CD4-positive, alpha-beta T cell treated with Interleukin-15 for 4 hours (primary cell): ENCODE measurements at places on chromosomes 12 and 14.
A peak's percentile ranks its signal among the peaks of the same experiment; 100 is the strongest.

DNA sequence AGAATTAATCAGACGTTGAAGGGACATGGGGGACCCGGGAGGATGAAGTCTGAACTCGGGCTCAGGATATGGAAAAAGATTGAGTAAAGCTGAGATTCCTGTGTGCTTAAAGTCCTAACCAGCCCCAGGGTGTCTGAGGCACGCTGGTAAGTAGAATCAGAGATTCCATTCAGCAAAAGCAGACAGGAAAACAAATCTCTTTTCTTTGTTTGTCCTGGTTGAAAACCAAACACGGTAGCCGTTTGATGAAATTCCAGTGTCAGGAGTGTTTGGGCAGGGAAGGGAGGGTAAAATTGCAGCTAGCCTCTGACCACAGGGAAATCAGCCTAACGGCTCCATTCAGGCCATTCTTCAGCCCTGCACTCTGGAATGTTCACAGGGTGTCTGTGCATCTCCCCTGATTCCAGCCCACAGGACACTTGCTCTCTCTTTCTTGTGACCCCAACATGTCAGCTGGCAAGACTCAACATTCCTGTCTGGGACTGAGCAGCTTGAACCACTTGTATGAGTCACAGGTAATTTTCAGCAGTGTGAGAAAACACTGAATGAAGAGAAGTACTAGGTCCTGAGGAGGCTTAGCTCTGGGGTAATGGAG, 31.0 kb downstream of the NINJ2 start:
- no peak for DNase-seq

DNA sequence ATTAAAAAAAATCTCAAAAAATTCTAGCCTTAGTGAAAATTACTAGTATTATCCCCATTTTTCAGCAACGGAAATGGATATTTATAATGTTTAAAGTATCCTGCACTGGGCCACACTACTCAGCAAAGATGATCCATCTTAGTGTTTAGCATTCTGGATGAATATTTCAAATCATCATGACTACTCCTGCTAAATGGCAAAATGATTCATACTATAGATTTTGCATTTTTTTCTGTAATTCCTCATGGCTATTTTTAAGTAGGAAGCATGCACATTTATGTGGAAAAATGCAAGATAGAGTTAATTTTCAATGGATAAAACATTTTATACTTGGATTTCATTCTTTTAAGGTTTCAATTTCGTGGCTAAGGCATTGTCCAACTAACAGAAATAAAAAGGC, 59.6 kb downstream of the LRFN5 start:
- DNase-seq = no peak

DNA sequence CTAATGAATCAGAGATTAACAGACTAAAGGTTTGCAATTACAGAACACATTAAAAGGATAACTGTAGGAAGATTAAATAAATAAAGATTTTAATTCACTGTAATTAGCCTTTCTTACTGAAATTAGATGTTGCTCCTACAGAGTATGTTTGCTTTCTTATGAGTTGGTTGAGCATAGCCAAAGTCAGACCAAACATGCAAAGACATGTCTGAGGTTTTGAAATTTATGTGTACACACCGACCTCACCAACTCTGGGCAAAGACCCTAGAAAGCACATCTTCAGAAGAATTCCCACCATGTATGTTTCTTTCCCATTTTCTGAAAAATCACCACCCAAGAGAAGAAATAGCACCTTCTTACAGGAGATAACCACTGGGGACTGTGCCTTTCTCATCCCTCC, 159.2 kb downstream of the PAX9 start:
- no peak for DNase-seq

GRCh38 chr14:99497894-99498293, 16.7 kb downstream of the CCNK start:
- no peak for DNase-seq

- no peak for DNase-seq
Observed at GRCh38 chr12:47802312-47802711, 17.4 kb downstream of the HDAC7 start.

DNA sequence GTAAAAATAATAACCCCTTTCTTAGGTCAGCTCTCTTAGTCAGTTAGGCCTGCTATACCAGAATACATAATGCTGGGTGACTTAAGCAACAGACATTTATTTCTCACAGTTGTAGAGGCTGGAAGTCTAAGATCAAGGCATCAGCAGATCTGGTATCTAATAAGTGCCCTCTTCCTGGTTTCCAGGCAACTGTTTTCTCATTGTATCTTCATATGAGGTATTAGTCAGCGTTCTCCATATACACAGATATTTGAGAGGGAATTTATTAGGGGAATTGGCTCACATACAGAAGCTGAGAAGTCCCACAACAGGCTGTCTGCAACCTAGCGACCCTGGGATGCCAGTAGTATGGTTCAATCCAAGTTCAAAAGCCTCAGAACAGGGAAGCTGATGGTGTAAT, 896.0 kb downstream of the GALC start:
- DNase-seq = no peak

DNA sequence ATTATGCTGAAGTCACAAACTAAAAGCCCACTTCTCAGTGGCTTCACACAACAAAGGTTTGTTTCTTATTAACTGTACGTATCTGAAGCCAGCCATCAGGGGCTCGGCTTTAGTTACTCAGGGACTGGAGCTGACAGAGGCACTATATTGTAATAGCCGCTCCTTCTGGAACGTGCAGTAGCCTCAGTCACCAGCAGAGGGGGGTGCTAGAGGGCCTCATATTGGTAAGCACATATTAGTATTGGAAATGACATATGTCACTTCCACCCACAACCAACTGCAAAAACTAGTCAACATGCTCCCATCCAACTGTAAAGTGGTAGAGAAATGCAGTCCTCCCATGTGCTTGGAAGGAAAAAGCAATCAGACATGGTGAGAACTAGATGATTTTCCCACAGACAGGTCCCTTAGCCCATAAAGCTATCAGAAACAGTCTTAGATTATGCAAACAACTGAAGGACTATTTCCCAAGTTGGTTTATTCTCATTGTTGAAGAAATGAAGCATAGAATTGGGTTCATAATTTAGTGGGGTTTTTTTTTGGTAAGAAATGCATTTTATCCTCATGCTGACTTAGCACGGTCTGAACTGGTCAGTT, 183.6 kb upstream of the G2E3 start:
- peak; percentile 54 for DNase-seq

DNA sequence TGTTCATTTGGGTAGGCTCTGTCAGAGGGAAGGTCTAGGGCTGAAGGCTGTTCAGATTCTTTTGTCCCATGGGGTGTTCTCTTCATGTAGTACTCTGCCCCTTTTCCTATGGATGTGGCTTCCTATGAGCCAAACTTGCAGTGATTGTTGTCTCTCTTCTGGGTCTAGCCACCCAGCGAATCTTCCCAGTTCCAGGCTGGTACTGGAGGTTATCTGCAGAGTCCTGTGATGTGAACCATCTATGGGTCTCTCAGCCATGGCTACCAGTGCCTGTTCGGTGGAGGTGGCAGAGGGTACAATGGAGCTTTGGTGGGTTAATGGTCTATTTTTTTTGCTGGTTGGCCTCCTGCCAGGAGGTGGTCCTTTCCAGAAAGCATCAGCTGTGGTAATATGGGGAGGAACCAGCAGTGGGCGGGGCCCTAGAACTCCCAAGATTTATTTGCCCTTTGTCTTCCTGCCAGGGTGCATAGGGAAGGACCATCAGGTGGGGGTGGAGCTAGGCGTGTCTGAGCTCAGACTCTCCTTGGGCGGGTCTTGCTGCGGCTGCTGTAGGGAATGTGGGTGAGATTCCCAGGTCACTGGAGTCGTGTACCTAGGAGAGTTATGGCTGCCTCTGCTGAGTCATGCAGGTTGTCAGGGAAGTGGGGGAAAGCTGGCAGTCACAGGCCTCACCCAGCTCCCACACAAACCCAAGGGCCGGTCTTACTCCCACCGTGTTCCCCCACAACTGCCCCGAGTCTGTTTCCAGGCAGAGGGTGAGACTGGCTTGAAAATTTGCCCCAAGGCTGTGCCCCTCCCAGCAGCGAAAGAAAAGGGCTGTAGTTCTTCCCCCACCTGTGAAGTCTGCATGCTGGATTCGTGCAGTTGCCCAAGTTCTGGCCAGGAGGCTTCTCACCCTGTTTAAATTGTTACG, 17.5 kb downstream of the MTRFR start:
- no peak for DNase-seq

GRCh38 chr12:89475203-89475990, 49.2 kb downstream of the GALNT4 start:
- DNase-seq = no peak

DNA sequence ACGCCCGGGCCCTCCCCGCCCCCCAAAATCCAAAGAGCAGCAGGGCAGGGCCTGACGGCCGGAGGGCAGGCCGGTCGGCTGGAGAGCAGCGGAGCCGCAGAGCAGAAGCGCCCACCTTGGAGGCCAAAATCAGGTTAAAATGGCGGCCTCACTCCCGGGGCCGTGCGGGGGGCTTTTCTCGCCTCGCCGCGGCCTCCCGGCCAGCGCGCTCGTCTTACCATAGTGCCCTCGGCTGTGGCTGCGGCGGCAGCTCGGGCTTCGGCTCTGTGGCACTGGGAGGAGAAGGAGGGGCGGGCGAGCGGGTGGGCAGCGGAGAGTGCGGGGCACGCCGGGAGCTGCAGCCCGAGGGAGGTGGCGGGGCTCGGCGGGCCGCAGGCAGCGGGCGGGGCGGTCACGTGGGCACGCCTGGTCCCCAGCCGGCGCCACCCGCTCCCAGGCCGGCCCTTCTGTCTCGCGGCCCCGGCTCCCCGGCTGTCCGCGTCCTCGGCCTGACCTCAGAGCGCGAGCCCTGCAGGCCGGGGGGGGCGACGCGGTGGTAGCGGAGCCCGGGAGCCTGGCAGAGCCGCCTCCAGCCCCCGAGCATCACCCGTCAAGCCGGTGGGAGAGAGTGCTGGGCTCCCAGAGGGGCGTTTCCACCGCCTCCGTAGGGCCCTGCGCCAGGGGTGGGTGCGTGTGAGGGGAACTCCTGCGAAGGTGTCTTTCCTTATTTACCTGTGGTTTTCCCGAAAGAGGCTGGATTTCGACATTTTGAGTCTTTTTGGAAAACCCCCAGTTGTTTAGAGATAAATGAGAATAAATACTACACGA, at the start of gene CFL2:
TSS of gene CFL2 (minus strand) at position 274 of the 807 bp plus-strand sequence. CDS start at position 221, 53 bp downstream.
- DNase-seq = peak; percentile 74

GRCh38 chr14:20656274-20656673, 14.8 kb upstream of the OR6S1 start:
- DNase-seq = no peak

GRCh38 chr14:45249856-45250575, 3.0 kb downstream of the MIS18BP1 start:
- no peak for DNase-seq

GRCh38 chr14:22538671-22539228, 50.3 kb downstream of the DAD1 start:
- no peak for DNase-seq

DNA sequence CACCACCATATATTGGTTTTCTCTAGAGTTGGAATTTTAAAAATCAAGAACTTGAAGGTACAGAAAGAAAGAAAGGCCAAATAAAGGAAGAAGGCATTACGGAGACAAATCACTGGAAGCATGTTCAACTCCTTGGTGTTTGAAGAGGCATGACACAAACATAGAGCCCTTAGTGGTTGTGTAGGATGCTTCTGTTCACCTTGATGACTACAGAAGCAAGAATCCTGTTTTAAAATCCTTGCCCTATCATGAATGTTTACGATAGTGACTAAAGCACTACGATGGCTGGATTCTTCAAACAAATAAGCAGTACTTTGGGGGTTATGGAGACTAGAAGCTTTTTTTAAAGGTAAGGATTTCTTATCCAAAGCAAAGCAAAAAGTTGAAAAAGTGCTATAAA, 10.3 kb upstream of the ISM2 start:
- DNase-seq = no peak

- no peak for DNase-seq
Observed at GRCh38 chr14:74982661-74983060, 20.1 kb upstream of the EIF2B2 start.

DNA sequence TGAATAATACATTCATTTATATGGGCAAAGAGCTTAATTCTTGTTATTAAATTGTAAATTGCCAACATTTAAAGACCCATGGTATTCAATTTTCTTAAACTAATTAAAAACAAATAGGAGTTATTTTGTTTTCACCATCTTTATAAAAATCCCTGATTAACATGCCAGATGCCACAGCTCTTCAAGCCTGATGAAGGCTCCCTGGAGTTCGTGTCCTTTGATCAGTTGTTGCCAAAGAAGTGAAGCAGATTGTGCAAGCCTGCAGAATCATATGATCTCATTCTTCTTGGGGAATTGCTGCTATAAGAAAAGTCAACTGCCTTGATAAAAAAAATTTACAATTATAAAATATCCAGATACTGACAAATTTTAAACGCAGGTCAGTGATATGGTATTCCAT, 288.3 kb upstream of the PPFIA2 start:
- no peak for DNase-seq

- no peak for DNase-seq
Observed at GRCh38 chr12:89752341-89752740, 43.7 kb upstream of the ATP2B1 start.

DNA sequence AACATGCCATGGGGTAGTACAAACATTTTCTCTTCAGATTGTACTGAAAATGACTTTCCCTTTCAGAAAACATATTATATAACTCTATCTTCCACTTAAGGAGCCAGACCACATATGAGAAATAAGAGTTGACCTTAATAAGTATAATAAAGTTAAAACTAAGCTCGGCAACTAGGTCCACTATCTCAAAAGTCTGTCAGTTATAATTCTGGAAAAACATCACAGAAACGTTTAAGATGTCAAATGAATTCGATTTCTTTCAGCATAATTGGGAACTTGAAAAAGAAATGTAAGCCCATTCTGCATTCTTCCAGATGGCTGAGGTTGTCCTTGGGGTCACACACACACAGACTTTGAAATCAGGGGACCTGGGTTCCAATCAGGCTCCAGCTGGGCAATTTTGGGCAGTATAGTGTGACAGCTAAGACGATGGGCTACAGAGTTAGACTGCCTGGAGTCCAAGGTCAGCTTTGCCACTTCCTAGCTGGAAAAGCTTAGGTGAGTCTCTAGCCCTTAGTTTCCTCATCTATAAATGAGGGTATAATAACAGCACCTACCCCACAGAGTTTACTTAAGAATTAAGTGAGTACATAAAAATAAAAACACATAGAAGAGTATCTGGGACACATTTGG, 75.6 kb downstream of the PPP2R5E start:
- no peak for DNase-seq

DNA sequence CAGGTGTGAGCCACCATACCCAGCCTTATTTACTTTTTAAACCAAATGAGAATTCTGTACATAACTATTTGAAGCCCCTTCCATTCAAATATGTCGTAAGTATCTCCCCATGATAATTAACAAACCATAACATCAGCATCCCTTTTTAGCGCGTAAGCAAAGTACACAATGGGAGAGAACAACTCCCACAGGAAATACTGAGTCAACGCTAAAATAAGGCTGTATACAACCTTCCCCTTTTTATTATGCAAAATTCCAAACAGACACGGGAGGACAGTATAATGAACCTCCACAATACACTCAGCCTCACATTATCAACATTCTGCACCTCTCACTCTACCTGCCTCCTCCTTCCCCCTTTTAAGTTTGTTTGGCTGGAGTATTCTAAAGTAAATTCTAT, 73.5 kb downstream of the CCDC88C start:
- no peak for DNase-seq

GRCh38 chr14:56878766-56879165, 68.5 kb upstream of the OTX2 start:
- no peak for DNase-seq

GRCh38 chr12:23236066-23236780, 611.3 kb downstream of the ETNK1 start:
- DNase-seq = no peak
